ENCODE measurements at places on chromosomes 2 and 18.

DNA sequence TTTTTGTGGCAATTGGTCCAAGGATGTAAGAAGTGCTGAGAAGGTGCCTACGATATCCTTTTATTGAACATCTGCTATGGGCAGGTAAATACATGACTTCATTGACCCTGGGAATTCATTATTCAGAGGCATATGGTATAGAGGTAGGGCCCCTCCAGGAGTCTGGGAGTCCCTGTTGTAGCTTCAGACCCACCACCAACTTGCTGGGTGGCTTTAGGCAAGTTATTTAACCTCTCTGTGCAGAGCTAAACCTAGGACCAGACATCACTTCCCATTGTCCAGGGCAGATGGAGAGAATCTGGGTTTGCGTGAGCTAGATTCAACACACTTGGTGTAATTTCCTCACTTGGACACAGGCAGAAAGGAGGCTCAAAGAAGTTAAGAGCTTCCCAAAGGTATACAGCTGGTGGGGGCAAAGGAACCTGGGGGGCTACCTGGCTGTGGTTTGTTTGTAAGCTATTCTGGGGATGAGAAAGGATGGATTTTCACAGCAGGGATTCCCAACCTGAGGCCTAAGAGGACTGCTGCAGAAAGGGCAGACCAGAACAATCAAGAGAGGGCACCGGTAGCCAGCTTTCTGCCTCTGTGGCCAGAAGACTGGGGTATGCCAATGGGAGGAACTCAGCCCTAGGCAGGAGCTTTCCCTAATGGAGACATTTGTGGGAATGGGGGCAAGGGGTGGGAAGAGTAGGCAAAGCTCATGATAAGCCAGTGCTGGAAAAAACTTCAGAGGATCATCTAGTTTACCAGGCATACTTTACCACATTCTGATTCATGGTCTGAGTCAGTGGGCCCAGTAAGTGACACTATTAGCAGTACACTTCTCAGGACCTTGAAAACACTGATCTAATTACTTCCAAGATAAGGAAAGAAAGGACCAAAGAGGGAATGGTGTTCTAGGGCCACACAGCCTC, 102.7 kb upstream of the SMAD2 start:
- no peak for DNase-seq

GRCh38 chr2:150472511-150472899, 15.0 kb downstream of the RND3 start:
- no peak for DNase-seq

GRCh38 chr2:203704430-203704829, 2.0 kb upstream of the CD28 start:
- DNase-seq, result no peak

DNA sequence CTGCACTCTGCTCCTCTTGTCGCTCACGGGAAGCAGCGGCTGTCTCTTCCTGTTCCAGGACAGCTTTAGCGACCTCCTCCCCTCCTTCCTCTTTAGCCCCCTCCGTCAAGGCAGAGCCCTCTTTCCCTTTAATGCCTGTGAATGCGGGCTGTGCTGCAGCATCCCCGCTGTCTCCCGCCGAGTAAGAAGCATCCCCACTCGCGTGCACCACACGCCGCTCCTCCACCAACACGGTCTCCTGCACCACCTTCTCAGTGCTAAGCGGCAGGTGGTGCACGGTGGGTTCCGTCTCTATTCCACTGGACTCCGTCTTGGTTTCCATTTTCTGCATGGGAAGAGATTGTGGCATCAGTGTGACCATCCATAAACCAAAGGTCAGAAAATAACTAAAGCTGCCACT, 101.6 kb upstream of the ZBTB14 start:
- DNase-seq, result no peak

DNA sequence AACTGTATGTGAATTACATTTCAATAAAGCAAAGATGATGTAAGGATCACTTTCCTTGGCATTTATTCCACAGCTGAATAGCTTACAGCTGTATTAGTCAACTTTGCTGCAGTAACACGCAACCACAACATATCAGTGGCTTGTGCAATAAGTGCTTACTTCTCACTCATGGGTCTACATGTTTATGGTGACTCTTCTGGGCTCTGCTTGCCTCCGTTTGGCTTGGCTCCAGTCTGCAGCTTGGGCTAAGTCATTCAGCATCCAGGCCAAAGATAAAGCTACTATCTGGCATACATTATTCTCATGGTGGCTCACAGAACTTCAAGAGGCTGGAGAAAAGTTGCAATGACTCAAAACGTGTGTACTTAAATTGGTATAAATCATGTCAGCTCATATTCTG, 355.0 kb downstream of the RNF144A start:
- no peak for DNase-seq

- no peak for DNase-seq
Observed at GRCh38 chr2:127185093-127185492, 35.0 kb downstream of the CYP27C1 start.

- DNase-seq, result no peak
Observed at GRCh38 chr2:134670955-134671354, 47.8 kb downstream of the TMEM163 start.

GRCh38 chr18:45324495-45325113, 290.7 kb upstream of the SLC14A2 start:
- DNase-seq, result no peak

- DNase-seq, result no peak
Observed at GRCh38 chr2:229412686-229413085, 141.6 kb upstream of the PID1 start.

GRCh38 chr2:218081063-218081462, 12.0 kb downstream of the RUFY4 start:
- DNase-seq, result no peak

DNA sequence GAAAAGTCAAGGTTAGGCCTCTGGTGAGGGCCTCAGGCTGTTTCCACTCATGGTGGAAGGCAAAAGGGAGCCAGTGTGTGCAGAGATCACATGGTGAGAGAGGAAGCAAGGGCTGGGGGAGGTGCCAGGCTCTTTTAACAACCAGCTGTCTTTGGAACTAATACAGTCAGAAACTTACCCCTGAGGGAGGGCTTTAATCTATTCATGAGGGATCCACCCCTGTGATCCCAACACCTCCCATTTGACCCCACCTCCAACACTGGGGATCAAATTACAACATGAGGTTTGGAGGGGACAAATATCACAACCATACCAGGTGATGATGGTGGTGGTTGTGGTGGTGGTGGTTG, 10.9 kb downstream of the POLI start:
- no peak for DNase-seq

GRCh38 chr2:11281186-11281585, 63.2 kb downstream of the ROCK2 start:
- no peak for DNase-seq

GRCh38 chr2:218228366-218229090, 11.5 kb downstream of the ARPC2 start:
- no peak for DNase-seq

DNA sequence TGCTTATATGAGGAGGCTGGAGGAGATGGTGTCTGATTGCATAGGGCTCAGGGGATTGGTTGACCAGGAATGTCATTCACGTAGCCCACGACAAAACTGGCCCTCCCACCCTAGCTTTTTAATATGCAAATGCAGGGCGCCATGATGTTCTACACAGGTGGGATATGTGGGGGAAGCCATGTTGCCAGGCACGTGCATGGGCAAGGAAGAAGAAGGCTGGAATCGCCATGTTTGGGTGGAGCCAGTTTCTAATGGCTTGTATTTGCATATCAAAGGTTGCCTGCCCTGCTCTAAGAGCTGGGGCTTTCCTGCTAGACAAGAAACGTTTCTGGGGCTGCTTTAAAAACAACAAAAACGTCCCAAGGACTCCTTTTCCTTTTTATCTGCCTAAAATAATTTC, 26.5 kb upstream of the LINC00305 start:
- no peak for DNase-seq

DNA sequence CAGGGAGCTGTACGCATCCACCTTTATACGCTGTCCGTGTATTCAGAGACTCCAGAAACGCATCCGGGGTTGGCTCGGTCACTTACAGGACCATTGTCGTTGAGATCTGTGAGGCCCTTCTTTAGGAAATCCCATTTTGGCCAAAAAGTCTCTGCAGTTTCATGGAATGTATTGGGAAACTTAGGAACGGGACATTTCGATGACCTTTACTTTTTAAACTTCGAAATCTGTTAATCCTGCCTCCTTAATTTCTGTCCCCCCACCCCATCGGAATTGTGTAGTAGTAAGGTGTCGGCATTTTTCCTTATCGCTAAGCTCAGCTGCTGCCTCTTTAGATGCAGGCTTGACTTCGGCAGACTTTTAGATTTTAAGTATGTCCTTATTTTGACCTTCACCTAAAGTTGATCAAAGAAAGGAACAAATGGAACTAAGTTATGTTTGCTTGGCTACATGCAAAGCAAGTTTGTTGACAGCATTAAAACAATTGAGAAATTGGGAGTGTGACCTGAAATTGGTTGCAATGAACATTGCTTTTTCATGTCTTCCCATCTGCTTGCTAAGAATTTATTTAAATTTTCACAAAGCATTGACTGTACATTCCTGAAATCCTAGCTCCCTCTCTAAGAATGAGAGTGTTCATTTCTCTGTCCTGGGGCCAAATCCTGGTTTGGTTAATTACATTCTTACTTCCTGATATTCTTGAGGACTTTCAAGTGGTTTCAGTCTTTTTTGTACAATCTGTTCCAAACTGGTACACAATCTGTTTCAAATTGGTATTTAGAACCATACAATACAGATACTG, 884 bp upstream of the RAPH1 start:
- DNase-seq, result no peak

DNA sequence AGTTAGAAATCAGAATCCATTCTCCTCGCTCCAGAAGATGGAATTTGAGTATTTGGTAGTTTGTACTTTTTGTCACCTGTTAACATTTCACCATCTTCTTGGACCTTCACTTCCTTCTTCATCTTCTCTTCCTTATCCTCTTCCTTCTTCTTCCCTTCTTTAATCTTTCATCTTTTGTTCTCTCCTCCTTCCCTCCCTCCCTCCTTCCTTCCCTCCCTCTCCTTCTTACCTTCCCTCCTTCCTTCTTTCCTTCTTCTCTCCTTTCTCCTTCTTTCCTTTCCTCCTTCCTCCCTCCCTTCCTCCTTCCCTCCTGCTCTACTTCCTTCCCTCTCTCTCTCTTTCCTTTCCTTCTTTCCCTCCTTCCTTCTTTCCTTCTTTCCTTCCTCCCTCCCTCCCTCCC, 31.1 kb upstream of the LTBP1 start:
- DNase-seq, result no peak

GRCh38 chr2:190896477-190896876, 15.9 kb downstream of the GLS start:
- DNase-seq, result peak; percentile 32

DNA sequence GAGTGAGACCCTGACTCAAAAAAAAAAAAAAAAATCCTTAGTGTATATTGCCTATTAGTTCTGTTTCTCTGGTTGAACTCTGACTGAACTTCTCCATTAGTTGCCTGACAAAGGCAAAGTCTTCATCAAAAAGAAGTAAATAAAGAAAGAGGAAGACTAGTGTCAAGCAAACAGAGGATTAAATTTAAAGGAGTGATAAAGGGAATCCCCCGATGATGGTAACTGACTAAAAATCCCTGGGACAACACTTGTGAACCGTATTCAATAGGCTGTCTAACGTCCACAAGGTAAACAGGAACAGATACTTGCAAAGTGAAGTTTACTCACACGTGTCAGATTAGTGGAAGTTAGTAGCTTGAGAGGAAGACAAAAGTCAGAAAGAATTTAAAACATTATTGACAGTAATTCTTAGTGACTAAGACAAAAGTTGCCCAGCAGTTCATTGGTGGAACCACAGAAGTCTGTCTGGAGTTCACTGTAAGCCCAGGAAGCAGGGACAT, 26.2 kb upstream of the SPOPL start:
- DNase-seq, result no peak

DNA sequence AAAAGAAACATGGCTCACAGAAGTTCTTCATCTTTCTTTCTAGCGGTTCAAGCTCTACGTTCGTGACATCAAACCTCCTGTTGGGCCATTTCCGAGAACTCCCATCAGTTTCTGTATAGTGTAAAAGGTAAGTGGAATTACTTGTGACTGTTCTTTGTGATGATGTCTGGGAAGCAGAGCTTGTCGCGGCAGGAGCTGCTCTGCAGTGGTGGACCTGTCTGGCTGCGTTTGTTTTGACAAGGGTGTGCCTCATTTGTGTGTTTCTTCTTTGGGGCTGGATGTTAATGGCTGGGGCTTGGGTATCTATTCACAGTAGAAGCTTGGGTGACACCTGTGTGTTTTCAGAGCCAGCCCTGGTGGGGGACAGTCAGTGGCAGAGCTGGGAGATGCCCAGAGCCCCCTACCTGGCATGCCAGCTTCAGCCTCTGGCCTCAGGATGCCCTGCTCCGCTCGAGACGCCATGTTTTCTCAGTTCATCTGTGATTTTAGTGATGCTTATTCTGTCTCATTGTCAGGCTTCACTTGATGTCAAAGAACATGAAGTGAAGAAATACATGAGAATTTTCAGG, 59.6 kb downstream of the LDLRAD4 start:
- no peak for DNase-seq

- no peak for DNase-seq
Observed at GRCh38 chr2:37617119-37617892, 54.1 kb downstream of the CDC42EP3 start.

DNA sequence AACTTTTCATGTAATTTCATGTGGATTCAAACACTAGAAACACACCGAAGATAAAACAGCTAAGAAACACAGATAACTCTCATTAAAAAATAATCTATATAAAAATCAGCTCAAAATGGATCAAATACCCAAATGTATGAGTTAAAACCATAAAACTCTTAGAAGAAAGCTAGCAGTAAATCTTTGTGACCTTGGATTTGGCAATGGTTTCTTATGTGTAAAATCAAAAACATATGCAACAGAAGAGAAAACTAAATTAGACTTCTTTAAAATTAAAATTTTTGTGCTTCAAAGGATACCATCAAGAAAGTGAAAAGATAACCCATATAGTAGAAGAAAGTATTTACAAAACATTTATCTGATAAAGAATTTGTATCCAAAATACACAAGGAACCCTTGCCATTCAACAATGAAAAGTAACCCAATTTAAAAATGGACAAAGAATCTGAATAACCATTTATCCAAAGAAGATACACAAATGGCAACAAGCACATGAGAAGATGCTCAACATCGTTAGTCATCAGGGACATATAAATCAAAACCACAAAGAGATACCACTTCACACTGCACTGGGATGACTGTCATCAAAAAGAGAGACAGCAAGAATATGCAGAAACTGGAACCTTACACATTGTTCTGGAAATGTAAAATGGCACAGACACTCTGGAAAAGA, 27.5 kb downstream of the GAREM1 start:
- no peak for DNase-seq

DNA sequence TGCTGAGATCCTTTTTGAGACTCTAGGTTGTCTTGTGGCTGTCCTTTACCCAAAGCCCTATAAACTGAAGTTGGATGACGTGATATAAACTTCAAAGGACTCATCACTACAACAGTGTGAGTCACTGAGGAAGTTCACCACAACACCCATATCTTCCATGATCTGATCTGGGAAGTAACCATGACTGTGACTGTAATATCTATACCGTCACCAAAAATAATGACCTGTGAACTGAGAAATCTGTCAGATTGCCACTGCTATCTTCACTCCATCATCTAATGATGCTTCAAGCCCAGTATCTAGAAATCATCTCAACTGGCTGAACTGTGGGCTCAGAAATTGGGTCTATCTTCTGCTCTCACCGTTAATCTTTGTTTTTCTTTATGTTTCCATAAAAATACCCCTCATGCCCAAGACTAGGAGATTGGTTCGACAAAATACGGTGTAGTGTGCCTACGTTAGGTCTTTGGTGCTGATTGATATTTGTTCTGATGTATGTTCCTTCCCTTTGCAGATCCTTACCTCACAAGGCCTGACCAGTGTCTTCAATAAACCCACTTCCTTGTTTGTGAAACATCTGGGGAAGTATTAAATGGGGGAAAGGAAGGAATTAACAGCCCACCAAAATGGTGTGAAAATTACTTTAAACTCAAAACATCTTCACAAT, 78.2 kb downstream of the MYL12B start:
- no peak for DNase-seq
